ENCODE measurements at places on chromosomes 11 and 22. TPM values are rescaled to one million over a fixed set of nuclear protein-coding genes. Genes with fewer than 3 reads are reported as not detected.

Gene FOLR2
- not detected for total RNA-seq

Gene E2F8
- total RNA-seq = 1.1 TPM

Gene SYT13
- total RNA-seq = 0.13 TPM

Gene NRGN
- total RNA-seq = 0.65 TPM

Gene PGA5
- total RNA-seq = not detected

Gene HBB
- total RNA-seq = not detected

Gene MRPL48
- total RNA-seq = 22.1 TPM

Gene POU2AF2
- total RNA-seq = not detected

Gene DEPDC7
- 15.5 TPM for total RNA-seq

Gene FAT3
- 13.9 TPM for total RNA-seq

Gene TNKS1BP1
- 105 TPM for total RNA-seq

Gene SLC22A6
- total RNA-seq = not detected

Gene CSTF3
- total RNA-seq = 30.1 TPM

Gene SGSM1
- 0.22 TPM for total RNA-seq

Gene POLR2L
- 76.4 TPM for total RNA-seq

Gene THRSP
- total RNA-seq = not detected

Gene ART1
- total RNA-seq = not detected

Gene PLEKHB1
- total RNA-seq = 0.97 TPM

Gene INS
- total RNA-seq = not detected

Gene CLMP
- 380 TPM for total RNA-seq

Gene KIAA1671
- 12.8 TPM for total RNA-seq

Gene ENDOD1
- total RNA-seq = 65.3 TPM

All from articular chondrocyte of knee joint (primary cell).